Activated naive CD8-positive, alpha-beta T cell treated with anti-CD3 and anti-CD28 coated beads, Interleukin-2, amount 50 U/mL, for 16 hours (primary cell): ENCODE measurements at places on chromosomes 6 and 20.

DNA sequence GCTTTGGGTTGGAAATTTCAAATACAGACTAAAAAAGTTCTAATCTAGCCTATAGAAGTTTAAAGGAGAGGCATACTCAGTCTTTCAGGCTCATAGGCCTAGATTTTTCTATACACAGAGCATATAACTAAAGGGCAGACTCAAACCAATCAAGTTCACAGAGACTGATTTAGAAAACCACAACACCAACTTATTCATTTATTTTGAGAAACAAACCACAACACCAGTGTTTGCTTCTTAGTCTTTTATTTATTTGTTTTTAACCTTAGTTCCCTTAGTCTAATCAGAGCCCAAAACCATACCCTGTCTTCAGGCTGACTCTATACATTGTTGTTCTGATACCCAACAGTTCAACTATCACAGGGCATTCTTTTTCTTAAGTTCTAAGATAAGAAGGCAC lies 103.7 kb downstream of the REV3L start:
- no peak for DNase-seq

- no peak for DNase-seq
Observed at GRCh38 chr20:57007171-57007540, 259.3 kb downstream of the BMP7 start.

- DNase-seq, result no peak
Observed at GRCh38 chr6:43972179-43972912, 154.9 kb downstream of the MRPL14 start.

DNA sequence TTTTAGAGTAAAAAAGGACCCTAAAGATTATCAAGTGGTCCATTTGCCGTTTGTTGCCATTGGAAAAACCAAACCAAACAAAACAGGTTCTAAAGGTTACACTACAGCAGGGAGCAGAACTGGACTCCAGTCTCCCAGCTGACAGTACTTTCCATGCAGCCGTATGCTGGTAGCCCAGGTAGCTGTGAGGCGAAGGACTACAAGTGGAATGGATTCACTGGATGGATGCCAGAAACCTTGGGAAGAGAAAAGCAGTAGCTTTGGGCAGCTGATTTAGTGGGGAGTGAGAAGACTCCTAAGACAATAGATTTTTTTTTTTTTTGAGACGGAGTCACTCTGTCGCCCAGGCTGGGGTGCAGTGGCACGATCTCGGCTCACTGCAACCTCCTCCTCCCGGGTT lies 88.3 kb downstream of the SASH1 start:
- DNase-seq, result no peak

GRCh38 chr20:46346770-46347169 lies 38.5 kb upstream of the CDH22 start:
- DNase-seq, result no peak

DNA sequence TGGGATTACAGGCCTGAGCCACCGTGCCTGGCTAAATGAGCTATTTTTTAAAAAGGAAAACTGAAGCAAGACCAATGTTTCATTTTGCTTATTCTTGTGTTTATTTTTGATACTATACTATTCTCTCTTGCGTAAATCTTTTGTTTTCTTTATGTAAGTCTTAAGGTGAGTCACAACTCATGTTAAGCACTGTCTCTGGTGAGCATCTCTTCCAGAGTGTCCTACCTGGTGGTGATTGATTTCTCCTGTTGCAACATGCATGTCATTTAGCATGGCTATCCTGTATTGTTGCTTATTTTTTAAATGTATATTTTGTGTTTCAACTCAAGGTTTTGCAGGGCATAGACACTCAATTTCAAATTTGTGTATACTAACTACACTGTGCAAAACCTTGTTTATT lies 336.0 kb downstream of the RFPL4B start:
- no peak for DNase-seq

- peak; percentile 19 for DNase-seq
Observed at GRCh38 chr6:38638941-38639497, 710 bp downstream of the BTBD9 start.

- no peak for DNase-seq
Observed at GRCh38 chr6:89398762-89399525, 13.1 kb downstream of the RRAGD start.

DNA sequence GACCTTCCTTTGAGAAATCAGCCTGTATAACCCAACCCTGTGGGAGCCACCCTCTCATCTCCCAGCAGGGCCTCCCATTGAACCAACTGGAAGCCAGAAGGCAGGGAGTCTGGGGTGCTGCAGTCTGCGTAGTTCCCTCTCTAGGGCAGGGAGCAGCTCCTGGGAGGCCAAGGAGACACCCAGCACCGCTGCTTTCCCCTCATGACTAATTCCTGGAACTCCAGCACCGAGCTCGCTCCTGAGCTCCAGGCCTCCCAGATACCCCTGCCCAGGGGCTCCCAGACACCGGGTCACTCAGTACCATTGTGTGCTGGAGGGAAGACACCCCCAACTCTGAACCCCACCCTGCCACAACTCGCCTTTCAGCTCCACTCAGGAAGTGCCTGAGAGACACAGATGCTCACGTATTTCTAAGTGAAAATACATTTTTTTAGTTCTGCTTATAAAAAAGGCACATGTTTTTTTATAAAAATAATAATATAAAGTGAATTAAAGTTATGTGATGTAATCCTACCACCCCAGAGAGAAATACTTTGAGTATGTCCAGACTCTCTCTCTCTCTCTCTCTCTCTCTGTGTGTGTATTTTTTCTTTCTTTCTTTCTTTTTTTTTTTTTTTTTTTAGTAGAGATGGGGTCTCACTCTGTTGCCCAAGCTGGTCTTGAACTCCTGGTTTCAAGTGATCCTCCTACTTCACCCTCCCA lies 17.5 kb downstream of the PIM1 start:
- no peak for DNase-seq

DNA sequence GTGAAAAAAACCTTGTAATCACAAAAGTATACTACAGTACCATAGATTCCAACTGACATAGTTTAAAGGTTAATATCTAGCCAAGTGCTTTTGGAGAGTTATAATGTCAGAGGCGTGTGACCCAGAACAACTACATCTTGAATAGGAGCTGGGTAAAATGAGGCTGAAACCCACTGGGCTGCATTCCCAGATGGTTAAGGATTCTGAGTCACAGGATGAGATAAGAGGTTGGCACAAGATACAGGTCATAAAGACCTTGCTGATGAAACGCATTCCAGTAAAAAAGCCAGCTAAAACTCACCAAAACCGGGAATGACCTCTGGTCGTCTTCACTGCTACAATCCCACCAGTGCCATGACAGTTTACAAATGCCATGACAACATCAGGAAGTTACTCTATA lies 22.4 kb upstream of the KIAA0408 start:
- DNase-seq, result no peak
